EH (cell line): ENCODE measurements at places on chromosomes 7 and 10.

DNA sequence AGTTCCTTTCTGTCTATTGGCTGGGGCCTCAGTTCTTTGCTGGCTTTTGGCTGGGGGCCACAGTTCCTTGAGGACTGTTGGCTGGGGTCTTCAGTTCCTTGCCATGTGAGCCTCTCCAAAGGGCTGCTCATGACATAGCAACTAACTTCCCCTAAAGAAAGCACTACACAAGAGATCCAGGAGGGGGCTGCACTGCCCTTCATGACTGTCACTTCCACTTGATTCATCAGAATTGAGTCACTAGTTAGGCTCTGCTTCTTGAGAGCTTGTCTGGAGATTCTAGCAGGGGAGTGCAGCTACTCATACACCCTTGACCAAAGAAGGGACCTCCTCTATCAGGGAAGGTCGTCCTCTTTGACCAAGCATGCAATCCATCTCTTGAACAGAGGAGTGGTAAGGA lies 38.0 kb upstream of the MKX start:
- DNase-seq, result peak; percentile 83

GRCh38 chr7:126720232-126720631 lies 532.5 kb downstream of the GRM8 start:
- DNase-seq, result no peak

- peak; percentile 13 for DNase-seq
Observed at GRCh38 chr7:1742555-1743303, 72.7 kb downstream of the ELFN1 start.

- no peak for DNase-seq
Observed at GRCh38 chr7:44709011-44709915, 39.4 kb upstream of the ZMIZ2 start.

GRCh38 chr10:62856021-62856420 lies 39.9 kb upstream of the EGR2 start:
- DNase-seq, result no peak

- no peak for DNase-seq
Observed at GRCh38 chr10:110608087-110608486, 36.0 kb upstream of the RBM20 start.

GRCh38 chr10:78433076-78433595 lies 399.5 kb downstream of the RPS24 start:
- peak; percentile 23 for DNase-seq

DNA sequence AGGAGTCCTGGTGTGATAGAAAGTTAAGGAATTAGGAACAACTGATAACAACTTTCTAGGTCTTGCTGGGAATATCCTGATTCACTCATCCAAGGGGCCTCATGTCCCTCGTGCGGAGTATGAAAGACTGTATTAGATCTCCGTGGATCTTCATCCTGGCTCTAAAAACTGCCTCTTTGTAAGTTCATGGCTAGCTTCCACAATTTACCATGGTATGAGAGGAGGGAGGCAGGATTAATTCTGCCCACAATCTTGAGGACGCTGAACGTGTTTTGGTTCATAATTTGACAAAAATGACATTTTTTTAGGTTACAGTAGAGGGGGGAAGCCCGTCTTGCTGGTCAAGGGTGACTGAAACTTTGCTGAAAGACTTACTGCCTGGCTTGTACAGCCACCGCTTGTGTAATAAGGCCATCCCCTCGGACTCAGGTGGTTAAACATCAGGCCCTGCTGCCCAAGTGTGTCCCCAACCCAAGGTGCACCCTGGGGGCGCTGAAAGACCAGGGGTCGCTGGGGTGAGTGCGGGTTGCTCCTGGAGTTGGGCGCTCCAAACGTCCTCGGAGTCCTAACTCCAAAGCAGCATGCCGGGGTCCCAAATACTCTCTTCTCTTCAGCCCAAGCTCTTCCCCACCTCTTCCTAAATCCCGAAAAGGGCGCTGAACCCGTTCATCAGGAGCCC lies 733 bp downstream of the HIBADH start:
- DNase-seq, result peak; percentile 43

DNA sequence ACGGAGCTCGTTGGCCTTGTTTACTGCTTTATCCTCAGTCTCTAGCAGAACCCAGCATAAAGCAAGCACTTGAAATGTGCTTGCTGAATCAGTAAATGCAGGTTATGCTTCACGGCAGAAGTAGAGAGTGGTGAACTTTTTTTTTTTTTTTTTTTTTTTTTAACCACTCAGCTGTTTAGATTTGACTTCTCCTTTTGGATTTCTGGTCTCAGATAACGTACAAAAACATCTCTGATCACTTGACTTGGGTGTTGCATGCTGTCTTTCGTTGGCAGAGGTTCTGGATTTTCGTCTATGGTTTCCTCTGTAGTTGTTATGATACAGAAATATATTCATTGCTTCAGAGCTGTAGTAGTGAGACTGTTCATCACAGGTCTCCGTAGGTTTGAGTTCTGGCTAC lies 242.5 kb upstream of the HABP2 start:
- no peak for DNase-seq

DNA sequence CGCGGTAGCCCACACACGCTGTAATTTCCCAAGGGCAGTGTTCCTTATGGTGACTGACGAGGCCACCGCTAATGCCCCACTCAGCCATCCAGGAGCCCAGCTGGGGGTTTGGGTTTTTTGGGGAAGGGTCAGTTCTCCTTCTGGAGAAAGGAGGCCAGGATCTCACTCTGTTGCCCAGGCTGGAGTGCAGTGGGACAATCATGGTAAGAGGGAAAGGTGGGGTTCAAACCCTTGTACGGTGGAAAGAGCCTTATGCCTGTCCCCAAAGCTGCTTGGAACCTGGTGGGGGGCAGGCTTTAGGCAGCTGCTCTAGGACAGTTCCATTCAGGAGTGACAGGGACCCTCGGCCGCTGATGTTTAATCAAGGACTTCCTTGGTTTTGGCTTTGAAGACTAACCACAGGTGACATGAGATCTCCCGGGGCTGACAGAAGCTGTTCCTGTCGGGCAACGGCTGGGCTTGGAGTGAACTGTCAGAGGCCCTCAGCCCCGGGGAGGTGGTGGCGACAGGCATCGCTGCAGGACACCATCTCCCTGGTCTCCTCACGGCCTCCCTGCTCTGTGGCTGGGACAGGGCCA lies 84.5 kb downstream of the CARD11 start:
- no peak for DNase-seq

DNA sequence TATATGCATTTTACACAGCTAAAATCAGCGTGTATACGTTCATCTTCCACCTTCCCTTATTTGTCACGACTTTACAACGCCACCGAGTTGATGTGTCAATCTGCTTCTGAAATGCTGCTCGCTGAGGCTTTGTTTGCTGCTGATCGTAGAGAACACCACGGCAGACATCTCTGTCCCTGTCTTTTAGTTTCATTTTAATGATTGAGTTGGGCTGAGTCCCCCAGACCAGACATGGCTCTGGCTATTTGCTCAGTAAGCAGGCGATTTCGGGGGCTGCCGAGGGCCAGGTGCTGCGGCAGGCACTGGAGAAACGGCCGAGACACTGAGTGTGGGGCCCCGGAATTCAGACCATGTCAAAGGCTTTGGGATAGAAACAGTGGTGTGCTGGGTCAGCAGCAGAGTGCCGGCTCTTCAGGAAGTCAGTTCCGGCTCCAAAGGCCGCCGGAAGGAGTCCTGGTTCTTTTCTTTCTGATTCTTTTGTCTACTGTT lies 5.0 kb downstream of the LRRC27 start:
- DNase-seq, result peak; percentile 19

- DNase-seq, result peak; percentile 40
Observed at GRCh38 chr10:35378541-35379210, 42.4 kb downstream of the CCNY start.

GRCh38 chr7:150388709-150389531 lies 9.8 kb downstream of the ZNF775 start:
- no peak for DNase-seq

- DNase-seq, result no peak
Observed at GRCh38 chr7:77699056-77699455, 2.8 kb downstream of the RSBN1L start.

DNA sequence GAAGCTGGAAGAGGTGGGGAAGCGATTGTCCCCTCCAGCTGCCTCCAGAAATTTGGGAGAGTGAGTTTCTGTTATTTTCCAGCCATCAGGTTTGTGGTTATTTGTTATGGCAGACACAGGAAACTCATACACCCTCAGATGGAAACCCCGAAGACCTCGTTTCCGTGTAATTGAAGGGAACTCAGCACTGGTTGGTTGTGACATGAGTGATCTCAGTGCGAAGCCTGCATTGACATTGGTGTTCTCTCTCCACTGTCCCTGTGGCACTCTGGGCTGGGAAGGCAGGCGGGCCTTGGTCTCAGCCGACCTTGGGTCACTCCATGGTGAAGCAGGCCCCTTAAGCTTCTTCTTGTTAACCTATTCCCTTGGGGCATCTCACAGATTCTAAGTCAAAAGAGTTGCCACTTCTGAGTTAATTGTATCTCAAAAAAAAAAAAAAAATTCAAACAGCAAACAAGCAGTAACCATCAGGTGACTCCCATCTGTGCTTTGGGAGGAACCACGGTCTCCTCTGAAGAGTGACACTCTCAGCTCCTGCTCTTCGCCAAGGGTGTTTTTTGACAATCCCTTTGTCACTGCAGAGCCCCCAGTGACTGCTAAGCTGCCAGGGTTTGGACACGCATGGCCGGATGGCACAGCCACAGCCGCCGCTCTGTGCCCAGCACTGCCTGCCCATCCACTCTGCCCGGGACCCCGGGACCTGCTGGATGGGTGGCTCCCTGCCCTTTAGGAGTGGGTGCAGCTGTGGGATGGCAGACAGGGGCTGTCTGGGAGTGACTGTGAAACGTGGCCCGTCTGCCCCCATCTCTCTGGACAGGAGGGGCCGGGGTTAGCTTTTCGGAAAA lies 233.6 kb downstream of the PRPF18 start:
- DNase-seq, result no peak

GRCh38 chr7:134766779-134767519 lies 12.5 kb upstream of the CALD1 start:
- DNase-seq, result peak; percentile 70

DNA sequence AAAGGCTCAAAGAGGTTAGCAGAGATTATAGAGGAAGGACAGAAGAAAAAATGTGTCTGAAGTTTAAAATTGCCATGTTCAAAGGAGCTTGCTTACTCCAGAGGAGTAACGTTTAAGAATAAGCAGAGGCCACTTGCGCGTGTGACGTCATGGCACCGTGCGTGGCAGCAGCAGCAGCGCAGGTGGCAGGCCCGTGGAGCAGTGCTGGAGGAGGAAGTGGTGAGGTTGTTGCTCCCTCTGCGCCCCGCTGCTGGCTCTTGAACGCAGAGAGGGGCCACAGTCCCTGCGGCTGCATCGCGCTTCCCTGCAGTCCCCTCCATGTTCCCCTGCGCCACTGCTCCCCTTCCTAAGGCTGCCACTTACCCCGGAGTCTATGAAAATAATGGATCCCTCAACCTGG lies 37.5 kb downstream of the GDI2 start:
- DNase-seq, result no peak

DNA sequence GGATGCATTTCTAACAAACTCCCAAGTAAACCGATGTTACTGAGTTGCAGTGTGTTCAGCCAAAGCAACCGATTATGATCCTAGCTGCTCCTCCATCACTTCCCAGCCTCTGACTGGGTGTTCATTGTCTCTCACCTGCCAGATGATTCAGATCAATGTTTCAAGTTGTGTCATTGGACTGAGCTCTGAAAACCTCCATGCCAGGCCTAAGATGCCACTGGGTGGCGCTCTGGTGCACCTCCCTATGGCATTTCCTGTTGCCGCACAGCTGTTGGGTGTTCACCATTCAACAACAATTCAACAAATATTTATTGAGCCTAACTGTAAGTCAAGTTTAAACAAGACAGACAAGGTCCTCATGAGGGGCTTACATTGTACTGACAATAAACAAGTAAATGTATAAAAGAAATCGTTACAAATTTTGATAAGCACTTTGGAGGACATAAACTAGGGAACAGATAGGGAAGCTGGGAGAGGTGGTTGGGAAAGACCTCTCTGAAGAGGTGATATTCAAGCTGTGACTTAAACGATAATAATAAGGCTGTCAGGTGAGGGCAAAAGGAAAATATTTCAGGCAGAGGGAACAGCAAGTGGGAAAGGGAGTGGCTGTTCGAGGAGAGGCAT lies 22.8 kb downstream of the RGR start:
- DNase-seq, result peak; percentile 56

GRCh38 chr7:36851382-36851781 lies 127.1 kb upstream of the AOAH start:
- DNase-seq, result no peak

GRCh38 chr7:151056666-151057505 lies 811 bp downstream of the CDK5 start:
- DNase-seq, result no peak

GRCh38 chr7:28419716-28420115 lies 7.4 kb downstream of the CREB5 start:
- DNase-seq, result peak; percentile 60

DNA sequence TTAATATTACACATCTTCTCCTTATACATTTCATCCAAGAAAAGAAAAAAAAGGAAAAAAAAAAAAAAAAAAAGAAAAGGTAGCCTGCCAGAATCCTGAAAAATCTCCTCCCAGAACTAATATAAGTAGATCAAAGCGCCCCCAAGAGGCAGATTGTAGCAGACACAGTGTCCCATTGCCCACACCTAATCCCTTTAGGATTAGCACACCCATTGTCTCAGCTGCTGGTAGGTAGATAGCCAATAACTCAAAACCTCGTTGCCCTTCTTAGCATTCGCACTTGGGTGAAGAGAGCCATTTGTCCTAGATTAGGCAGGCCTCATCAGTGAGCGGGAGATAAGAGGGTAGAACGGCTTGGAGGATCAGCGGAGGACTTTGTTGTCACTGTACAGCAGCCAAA lies 100.2 kb upstream of the SORCS1 start:
- DNase-seq, result no peak

DNA sequence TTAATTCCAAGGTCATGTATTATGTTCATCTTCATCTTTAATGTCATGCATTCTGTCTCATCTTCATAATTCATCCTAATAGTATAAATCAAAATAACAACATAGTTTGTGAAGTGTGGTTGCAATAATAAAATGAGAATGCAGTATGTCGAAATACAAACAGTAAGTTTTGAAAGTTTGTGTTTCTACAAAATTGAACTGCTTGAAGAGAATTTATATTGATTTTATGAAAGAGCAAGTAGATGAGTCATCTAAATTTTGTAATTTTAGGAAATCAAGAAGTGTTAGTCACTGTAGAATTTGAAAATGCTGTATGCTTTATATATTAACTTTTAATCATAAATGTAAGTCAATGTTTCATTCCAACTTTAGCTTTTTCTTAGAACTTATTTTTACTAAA lies 190.5 kb upstream of the PPP1R3A start:
- no peak for DNase-seq

GRCh38 chr7:152862006-152862405 lies 102.5 kb downstream of the ACTR3B start:
- no peak for DNase-seq
